ENCODE measurements at places on chromosomes 11 and 22.

DNA sequence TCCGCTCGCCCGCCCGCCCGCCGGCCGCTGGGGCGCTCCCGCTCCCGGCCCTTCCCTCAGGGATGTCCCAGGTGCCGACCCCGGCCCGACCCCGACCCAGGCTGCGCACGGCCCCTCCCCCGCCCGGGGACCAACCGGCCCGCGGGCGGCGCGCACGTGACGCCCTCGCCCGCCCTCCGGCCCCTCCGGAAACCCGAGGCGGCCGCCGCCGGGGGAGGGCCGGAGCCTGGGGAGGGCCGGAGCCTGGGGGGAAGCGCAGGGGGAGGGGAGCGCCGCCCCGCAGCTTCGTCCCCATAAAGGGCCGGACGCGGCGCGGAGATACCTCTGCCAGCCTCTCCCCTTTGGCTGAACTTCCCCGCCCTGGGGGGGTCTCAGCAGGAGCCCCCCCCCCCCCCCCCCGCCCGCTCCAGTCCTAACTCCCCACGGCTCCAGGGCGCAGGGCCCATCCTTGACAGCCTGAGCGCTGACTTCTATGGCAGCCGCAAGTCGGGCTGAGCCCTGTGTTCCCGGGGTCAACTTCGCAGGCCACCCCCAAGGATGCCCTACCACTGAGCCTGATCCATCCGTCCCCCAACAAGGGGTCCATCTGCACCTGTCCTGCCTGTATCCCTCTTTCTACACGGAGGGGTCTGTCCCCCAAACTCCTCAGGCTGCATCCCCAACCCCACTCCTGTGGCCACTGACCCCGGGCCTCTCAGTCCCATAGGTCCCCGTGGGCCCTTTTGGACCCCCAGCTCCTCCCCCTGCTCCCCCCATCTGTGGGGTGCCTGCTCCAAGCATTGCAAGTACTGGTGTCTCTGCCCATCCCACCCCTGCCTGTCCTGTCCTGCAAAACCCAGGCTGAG lies at the start of gene MAPK12:
Gene MAPK12, minus strand, starts transcription at position 69 of the 845 bp plus-strand sequence. CDS start 174 bp downstream, outside the sequence.
- no peak for DNase-seq

- DNase-seq: no peak
Measured at GRCh38 chr11:83661491-83662350, 375.6 kb upstream of the CCDC90B start.

GRCh38 chr11:134511255-134511654 lies 99.2 kb upstream of the B3GAT1 start:
- DNase-seq: no peak

DNA sequence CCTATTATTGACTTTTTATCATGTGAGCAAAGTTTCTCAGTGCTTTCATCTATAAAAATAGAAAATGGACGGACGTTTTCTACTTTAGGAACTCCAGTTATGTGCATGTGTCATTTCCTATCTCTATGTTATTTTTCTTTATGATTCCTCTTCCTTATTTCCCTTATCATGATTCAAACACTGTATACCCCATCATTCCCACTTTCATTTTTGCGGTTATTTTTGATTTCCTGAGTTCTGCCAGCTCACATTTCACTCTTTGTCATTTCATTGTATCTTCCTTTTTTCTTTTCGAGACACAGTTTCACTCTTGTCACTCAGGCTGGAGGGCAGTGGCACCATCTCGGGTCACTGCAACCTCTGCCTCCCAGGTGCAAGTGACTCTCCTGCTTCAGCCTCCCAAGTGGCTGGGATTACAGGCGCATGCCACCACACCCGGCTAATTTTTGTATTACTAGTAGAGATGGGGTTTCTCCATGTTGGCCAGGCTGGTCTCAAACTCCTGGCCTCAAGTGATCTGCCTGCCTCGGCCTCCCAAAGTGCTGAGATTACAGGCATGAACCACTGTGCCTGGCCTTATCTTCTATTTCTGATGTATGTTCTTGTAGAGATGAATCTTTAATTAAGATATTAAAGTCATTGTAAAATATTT lies 21.5 kb downstream of the C11orf58 start:
- DNase-seq: no peak
